Glutamatergic neuron (in vitro differentiated cells): ENCODE measurements at places on chromosomes 4 and X. TPM values are rescaled to one million over a fixed set of nuclear protein-coding genes. Genes with fewer than 3 reads are reported as not detected.

BEX4 gene
- 82.5 TPM for total RNA-seq

DNA sequence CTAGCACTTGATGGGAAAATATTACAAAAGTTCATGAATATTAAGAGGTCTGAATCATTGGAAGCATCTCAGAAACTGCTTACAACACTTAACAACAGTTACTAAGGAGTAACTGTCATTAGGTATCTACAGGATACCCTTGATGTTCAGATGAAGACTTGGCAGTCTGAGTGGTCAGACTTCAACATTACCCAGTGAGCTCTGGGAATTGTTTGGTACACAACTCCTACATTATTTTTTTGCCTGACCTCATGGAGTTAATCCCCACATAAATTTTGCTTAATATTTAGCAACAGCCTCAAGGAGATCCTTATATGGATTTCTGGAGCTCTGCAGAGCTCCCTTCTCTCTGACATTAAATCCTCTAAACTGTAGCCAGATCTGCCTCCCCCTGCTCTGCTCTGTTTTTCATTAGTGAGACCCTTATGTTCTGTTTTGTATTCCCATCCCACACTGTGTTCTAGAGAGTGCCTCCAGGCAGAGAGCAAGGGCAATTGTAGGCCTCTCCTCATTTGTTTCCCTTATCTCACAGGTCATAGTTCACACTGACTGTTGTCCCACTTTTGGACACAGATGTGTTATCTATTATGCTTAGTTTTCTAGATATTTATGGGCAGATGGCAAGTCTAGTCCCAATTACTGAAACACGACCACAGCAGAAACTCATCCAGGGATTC, 368.8 kb downstream of the GASK1B start:
- DNase-seq = no peak

TLR2 gene
- not detected for total RNA-seq

DNA sequence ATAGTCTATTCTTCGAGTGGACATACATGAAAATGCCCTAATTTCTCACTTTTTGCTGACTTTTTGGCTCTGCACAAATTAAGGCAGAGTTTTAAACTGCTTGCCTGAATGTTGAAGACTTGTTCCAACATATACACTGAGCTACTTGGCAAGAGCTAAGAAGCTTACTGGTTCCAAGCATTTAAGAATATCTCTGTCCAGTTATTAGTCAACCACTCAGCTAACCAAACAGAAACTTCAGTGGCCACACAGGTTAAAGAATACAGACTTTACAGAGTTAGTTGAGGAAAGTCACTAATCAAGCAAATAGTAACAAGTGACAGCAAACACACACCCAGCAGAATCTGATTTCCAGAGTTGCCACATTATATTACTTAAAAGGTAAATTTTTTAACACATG, 35.5 kb downstream of the AMER1 start:
- DNase-seq = no peak

MAGEB1 gene
- total RNA-seq = not detected

DNA sequence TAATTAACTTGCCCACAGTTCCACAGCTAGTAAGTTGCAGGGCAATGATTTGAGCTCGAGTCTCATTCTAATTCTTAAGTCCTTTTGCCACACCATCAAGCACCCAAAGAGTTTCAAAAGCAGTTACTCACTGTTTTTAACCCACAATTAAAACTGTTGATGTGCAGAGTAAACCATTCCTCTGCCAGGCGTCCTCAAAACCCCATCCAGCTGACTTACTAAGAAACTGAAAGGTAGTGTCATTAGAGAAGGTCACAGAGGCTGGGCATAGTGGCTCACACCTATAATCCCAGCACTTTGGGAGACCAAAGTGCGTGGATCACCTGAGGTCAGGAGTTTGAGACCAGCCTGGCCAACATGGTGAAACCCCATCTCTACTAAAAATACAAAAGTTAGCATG, 121.7 kb downstream of the CHIC2 start:
- no peak for DNase-seq

DNA sequence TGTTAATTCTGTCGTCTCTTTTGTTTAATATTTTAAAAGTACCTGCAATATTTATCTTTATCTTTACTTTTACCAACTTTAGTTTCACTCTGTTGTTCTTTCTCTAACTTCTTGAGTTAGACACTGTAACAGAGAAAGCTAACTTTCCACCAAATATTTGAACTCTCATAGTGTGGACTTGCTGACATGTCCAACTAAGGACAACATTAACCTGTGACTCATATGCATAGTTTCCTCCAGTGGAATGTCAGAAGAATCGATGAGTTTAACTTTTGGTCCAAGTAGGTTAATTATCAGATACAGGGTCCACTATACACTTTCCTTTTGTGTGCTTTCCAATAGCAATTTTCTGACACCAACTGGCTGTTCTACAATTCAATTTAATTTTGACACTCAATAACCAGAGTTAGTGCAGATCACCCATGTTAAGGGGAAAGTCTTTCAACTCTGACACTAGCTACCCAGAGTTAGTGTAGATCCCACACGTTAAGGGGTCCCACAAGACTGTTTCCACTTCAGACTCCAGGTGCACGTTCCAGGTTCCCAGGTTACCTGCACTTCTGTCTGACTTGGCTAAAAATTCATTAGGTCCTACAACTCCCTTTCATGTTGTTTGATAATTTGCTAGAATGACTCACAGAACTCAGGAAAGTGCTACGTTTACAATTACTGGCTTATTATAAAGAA, 559.0 kb upstream of the AMOT start:
- DNase-seq = no peak

DNA sequence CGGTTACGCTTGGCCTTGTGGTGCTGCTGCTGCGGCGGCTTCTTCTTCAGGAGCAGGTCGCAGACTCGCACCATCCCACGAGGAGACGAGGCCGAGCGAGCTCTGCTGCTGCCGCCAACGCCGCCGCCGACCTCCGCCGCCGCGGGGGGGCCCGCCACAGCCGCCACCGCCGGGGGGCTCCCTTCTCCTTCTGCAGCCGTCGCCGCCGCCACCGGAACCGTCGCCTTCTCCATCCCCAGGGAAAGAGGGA, 237 bp downstream of the ANKRD17 start:
- DNase-seq = no peak

DCX gene
- total RNA-seq = 614 TPM

- DNase-seq = no peak
Measured at GRCh38 chr4:121519236-121519838, 138.5 kb upstream of the QRFPR start.

DNA sequence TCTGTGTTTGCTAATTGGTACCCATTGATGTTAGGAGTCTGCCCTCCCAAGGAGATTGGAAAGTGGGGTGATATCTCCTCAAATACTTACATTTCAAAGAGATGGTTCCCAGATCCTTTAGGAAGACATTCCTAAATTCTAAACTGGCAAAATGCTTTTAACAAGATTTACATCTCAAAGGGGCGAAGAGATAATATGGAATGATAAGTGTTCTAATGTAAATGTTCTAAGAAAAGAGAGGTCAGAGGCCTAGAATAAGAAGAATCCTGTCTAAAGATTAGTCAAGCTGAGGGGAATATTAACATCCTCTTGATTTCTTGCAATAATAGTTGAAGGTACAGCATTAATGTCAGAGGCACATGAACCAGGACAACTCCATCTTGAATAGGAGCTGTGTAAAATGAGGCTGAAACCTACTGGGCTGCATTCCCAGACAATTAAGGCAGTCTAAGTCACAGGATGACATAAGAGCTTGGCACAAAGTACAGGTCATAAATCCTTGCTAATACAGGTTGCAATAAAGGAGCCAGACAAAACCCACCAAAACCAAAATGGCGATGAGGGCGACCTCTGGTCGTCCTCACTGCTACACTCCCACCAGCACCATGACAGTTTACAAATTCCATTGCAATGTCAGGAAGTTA, 2248.1 kb downstream of the ARAP2 start:
- no peak for DNase-seq

TSC22D3 gene
- 107 TPM for total RNA-seq

DNA sequence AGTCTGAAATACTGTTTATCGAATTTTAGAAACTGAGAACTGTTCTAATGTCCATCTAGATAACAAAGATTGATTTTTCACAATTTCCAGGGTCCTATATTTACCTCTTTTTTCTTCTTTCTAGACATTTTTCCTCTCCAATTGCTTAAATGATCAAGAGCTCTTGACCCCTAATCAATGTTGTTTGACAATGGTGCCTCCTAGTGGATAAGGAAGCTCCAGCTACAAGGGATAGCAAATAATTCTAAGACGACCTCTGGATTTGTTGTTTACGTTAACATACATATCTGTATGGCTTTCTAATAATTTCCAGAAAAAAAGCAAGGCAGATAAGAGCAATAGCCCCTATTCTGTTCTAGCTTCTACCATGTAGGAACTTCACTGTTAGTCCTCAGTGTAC, 35.8 kb downstream of the GPR82 start:
- DNase-seq = no peak

DNA sequence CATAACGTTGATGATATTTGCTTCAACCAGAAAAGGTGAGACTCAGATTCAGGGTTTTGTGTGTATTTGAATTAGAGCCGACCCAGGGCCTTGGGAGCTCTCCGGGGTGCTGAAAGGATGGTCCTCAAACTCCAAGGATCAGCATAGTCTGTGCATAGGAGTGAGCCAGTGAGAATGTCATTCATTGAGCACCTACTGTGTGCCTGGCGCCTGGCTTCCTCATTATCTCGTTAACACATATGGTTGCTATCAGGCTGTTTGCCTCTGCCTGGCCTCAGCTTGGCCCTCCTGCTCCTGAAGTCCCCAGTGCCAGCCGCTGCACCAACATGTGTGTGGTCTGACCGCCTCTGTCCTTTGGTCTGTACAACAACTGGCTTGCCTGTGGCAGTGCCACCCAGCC, 25.1 kb upstream of the JAKMIP1 start:
- no peak for DNase-seq

GRCh38 chrX:68415316-68415715, 18.0 kb downstream of the OPHN1 start:
- no peak for DNase-seq

ETDA gene
- not detected for total RNA-seq

HELT gene
- total RNA-seq = not detected
